ENCODE measurements at places on chromosomes 11 and 22. TPM values are rescaled to one million over a fixed set of nuclear protein-coding genes. Genes with fewer than 3 reads are reported as not detected.

Gene KCNQ1
- total RNA-seq, result 2.2 TPM

Gene DDI1
- total RNA-seq, result not detected

Gene TUT1
- total RNA-seq, result 12.1 TPM

Gene TRIM48
- total RNA-seq, result not detected

Gene PHOX2A
- total RNA-seq, result not detected

Gene SWAP70
- 8.4 TPM for total RNA-seq

Gene EP300
- total RNA-seq, result 95.5 TPM

Gene AMOTL1
- total RNA-seq, result 29.5 TPM

Gene MFRP
- total RNA-seq, result not detected

Gene POLD4
- total RNA-seq, result 53.0 TPM

Gene SERPINH1
- total RNA-seq, result 118 TPM

Gene GALR3
- total RNA-seq, result not detected

Gene POU2F3
- total RNA-seq, result not detected

Gene IGLL1
- 17.4 TPM for total RNA-seq

Gene ME3
- total RNA-seq, result 7.2 TPM

Gene OR6T1
- not detected for total RNA-seq

Gene MIAT
- total RNA-seq, result 1.2 TPM

Gene MMP1
- 0.09 TPM for total RNA-seq

Gene OR51I1
- total RNA-seq, result 0.23 TPM

Gene CARNS1
- 0.05 TPM for total RNA-seq

Gene RIMBP3B
- not detected for total RNA-seq

Gene UPB1
- 7.1 TPM for total RNA-seq

Gene MSANTD4
- total RNA-seq, result 6.8 TPM

Data from liver (tissue), 10 donors.